ENCODE measurements at places on chromosomes 6 and 20.

DNA sequence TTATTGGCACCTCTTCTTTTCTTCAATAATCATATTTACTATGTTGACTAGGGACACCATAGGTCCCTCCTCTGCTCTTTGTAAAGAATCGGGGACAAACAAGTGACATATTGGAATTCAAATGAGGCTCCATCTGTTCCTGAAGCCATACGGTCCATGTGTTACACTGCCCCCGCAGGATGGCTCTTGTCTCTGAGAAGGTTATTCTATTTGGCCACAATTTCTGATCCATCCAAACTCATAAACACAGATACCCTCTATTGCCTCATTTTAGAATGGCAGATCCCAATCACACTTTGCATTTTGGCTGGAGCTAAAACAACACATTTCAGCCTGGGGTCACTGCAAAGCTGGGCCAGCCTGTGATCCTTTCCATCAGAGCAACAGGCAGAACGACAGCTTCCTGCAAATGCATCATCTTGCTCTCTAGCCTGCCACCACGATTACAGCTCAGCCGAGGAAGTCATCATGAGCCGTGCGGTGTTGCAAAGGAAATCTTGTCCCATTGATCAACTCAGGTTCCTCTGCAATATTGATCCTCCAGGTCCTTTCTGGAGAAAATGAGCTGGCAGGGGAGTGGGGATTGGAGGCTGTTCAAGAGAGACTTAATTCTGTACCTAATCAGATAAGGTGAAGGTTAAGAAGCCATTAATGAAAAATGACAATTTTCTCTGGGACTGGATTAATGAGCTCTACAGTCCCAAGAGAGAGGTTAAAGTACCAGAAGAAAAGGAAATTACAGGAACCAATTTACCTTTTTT lies 73.1 kb downstream of the AGPAT4 start:
- no peak for DNase-seq
- H3K27me3 ChIP-seq = no peaks in the 10 kb centered on the region
- no peaks in the 10 kb centered on the region for H3K36me3 ChIP-seq
- H3K4me3 ChIP-seq = no peak overlapping the region
- no peak overlapping the region for H3K27ac ChIP-seq

GRCh38 chr20:54043076-54043967 lies 27.1 kb downstream of the BCAS1 start:
- DNase-seq = no peak
- no peak overlapping the region for H3K27ac ChIP-seq
- no peaks in the 10 kb centered on the region for H3K27me3 ChIP-seq
- peaks cover 13% of the 10 kb centered on the region for H3K4me1 ChIP-seq

GRCh38 chr20:17295151-17295726 lies 68.4 kb downstream of the PCSK2 start:
- no peak for DNase-seq
- H3K27ac ChIP-seq = no peak overlapping the region
- no peaks in the 10 kb centered on the region for H3K4me1 ChIP-seq

- peaks cover 15% of the 10 kb centered on the region for H3K4me1 ChIP-seq
- H3K27me3 ChIP-seq = no peaks in the 10 kb centered on the region
- peaks cover 7% of the 10 kb centered on the region for H3K36me3 ChIP-seq
- peak overlapping the region; percentile 88 for H3K27ac ChIP-seq
- H3K4me3 ChIP-seq = peak overlapping the region; percentile 85
Measured at GRCh38 chr6:42889815-42890214, 10.4 kb downstream of the RPL7L1 start.

GRCh38 chr6:168007592-168008338 lies 10.3 kb downstream of the KIF25 start:
- H3K27me3 ChIP-seq = no peaks in the 10 kb centered on the region
- no peak overlapping the region for H3K27ac ChIP-seq
- no peaks in the 10 kb centered on the region for H3K36me3 ChIP-seq
- no peak for DNase-seq

GRCh38 chr6:143394389-143394788 lies 56.1 kb downstream of the ADAT2 start:
- H3K4me1 ChIP-seq = no peaks in the 10 kb centered on the region
- no peaks in the 10 kb centered on the region for H3K36me3 ChIP-seq
- no peak overlapping the region for H3K27ac ChIP-seq
- H3K4me3 ChIP-seq = no peak overlapping the region
- no peak for DNase-seq

DNA sequence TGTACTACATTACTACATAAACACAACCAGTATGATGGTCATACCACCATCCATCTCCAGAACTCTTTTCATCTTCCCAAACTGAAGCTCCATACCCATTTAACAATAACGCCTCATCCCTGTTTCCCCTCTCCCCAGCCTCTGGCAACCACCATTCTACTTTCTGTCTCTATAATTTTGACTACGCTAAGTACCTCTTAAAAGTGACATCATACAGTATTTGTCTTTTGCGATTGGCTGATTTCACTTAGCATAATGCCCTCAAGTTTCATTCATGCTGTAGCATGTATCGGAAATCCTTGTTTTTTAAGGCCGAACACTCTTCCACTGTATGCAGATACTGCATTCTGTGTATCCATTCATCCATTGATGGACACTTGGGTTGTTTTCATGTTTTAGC lies 29.7 kb downstream of the GABRR1 start:
- H3K4me3 ChIP-seq = no peak overlapping the region
- no peak for DNase-seq
- H3K36me3 ChIP-seq = no peaks in the 10 kb centered on the region
- no peak overlapping the region for H3K27ac ChIP-seq
- peaks cover 2% of the 10 kb centered on the region for H3K27me3 ChIP-seq

DNA sequence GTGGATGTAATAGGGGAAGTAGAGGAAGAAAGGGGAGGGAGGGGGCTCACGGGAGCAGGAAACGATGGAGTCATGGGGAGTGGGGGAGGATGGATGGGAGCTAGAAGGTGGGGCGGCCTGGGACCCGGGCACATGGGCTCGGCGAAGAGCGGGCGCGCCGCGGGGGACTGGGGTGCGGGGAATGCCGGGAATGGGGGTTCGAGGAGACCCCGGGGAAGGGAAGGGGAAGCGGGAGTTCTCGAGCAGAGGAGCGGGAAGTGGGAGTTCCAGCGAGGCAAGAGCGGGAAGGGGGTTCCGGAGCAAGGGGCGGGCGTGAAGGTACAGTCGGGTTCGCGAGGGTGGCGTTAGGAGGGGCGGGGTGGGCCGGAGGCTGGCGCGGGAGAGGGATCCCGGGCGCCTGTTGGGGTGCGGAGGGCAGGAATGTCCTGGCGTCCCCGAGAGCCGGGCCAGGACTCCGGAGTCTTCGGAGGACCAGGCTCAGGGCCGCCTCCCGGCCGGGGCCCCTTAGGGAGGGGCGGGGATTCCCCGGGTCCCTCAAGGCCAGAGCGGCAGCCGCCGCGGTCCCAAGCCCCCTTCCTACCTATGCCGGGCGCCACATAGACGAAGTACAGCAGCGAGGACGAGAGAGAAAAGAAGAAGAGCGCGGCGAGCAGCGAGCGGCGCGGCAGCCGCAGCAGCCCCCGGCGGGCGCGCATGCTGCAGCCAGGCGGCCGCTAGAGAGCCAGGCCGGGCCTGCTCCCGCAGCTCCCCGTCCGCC lies 504 bp downstream of the B4GALT5 start:
- DNase-seq = no peak
- H3K4me3 ChIP-seq = peak overlapping the region; percentile 97
- no peaks in the 10 kb centered on the region for H3K36me3 ChIP-seq
- peak overlapping the region; percentile 80 for H3K27ac ChIP-seq
- H3K4me1 ChIP-seq = peaks cover 5% of the 10 kb centered on the region

DNA sequence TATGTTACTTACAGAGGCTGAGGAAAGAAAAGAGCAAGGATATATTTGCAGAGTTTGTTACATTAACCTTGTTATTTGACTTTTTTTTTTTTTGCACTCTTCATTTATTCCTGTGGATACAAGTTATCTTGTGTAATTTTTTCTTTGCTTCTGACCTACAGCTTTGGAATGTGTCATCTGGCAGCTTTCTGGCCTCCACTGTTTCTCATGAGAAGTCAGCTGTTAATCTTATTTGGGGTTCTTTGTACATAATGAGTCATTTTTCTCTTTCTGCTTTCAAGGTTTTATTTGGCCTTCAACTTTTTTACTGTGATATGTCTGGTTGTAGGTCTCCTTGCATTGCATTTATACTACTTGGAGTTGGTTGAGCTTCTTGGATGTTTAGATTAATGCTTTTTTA lies 333.4 kb downstream of the SMOC2 start:
- no peak for DNase-seq
- no peaks in the 10 kb centered on the region for H3K27me3 ChIP-seq
- no peaks in the 10 kb centered on the region for H3K36me3 ChIP-seq
- no peaks in the 10 kb centered on the region for H3K4me1 ChIP-seq
